ENCODE measurements at places on chromosomes 2 and 18.
A peak's percentile ranks its signal among the peaks of the same experiment; 100 is the strongest.

- H3K27ac ChIP-seq = no peak overlapping the region
- H3K27me3 ChIP-seq = peaks cover 11% of the 10 kb centered on the region
- no peaks in the 10 kb centered on the region for H3K4me1 ChIP-seq
- no peak overlapping the region for H3K4me3 ChIP-seq
- DNase-seq = no peak
- H3K36me3 ChIP-seq = no peaks in the 10 kb centered on the region
Measured at GRCh38 chr2:100655936-100656534, 93.2 kb downstream of the PDCL3 start.

DNA sequence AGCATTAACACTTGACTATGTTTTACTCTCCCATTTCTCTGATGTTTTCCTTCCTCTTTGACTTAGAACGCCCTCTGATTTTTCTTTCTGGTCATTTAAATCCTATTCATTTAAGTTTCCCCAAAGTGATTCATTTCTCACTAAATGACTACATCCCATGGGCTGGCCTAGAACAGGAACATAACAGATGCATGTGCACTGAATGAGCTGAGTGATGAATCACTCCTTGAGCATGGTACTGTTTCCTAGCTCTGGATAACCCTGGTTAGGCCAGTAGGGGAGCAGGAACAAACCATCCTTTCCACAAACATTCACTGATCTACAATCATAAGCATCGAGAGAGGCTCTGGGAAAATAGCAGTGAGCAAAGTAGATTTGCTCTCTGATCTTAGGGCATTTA, 221.9 kb upstream of the SETBP1 start:
- no peaks in the 10 kb centered on the region for H3K36me3 ChIP-seq
- H3K27me3 ChIP-seq = peaks cover 1% of the 10 kb centered on the region
- no peak overlapping the region for H3K27ac ChIP-seq
- H3K4me1 ChIP-seq = no peaks in the 10 kb centered on the region
- DNase-seq = no peak

GRCh38 chr2:108301558-108301957, 12.9 kb downstream of the SULT1C2 start:
- DNase-seq = no peak
- H3K27me3 ChIP-seq = peaks cover 3% of the 10 kb centered on the region
- no peaks in the 10 kb centered on the region for H3K36me3 ChIP-seq
- no peaks in the 10 kb centered on the region for H3K4me1 ChIP-seq

- H3K4me1 ChIP-seq = no peaks in the 10 kb centered on the region
- no peaks in the 10 kb centered on the region for H3K27me3 ChIP-seq
- H3K36me3 ChIP-seq = peaks cover 40% of the 10 kb centered on the region
- no peak for DNase-seq
- H3K27ac ChIP-seq = no peak overlapping the region
- no peak overlapping the region for H3K4me3 ChIP-seq
Measured at GRCh38 chr2:7972670-7973069, 709.2 kb upstream of the ID2 start.

- H3K4me3 ChIP-seq = no peak overlapping the region
- no peaks in the 10 kb centered on the region for H3K36me3 ChIP-seq
- peak overlapping the region; percentile 5 for H3K27ac ChIP-seq
- H3K4me1 ChIP-seq = peaks cover 8% of the 10 kb centered on the region
Measured at GRCh38 chr18:8602040-8602439, 7.2 kb upstream of the RAB12 start.

DNA sequence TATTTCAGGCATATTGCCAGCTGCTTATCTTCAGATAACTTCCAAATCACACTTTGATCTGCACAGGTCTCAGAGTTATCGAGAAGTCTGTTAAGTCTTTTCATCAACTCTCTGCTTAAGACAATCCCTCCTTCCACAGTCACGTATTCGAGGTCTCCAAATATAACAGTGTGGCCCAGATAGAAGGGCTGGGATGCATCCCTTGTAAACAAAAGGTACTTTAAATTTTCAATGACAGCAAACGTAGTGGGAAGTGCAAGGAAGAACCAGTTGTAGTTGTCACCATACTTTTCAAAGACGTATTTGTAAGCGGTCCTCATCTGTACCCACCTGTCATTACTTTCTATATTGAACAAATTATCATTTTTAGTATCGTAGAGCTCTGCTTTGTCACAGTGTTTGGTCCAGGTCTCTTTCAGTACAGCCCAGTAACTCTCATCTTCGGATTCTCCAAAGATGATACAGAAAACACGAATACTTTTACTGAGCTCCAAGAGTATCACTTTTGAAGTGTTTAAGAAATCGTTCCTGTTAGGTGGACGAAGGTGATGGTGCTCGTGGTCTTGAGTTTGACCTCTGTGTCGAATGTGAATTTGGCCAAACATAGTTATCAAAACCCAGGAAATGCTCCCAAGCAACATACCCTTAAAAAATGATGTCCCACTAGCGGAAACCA, 445 bp downstream of the C1GALT1C1L start:
- no peaks in the 10 kb centered on the region for H3K36me3 ChIP-seq
- peaks cover 1% of the 10 kb centered on the region for H3K4me1 ChIP-seq
- peak overlapping the region; percentile 52 for H3K4me3 ChIP-seq
- peaks cover 2% of the 10 kb centered on the region for H3K27me3 ChIP-seq

DNA sequence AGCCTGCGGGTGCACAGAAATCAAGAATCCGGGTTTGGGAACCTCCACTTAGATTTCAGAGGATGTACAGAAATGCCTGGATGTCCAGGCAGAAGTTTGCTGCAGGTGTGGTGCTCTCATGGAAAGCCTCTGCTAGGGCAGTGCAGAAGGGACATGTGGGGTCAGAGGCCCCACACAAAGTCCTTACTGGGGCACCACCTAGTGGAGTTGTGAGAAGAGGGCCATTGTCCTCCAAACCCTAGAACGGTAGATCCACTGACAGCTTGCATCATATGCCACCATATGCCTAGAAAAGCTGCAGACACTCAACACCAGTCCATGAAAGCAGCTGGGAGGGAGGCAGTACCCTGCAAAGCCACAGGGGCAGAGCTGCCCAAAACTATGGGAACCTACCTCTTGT, 833.0 kb downstream of the TMEM182 start:
- H3K27ac ChIP-seq = no peak overlapping the region
- H3K27me3 ChIP-seq = peaks cover 2% of the 10 kb centered on the region
- DNase-seq = no peak
- H3K4me1 ChIP-seq = no peaks in the 10 kb centered on the region

GRCh38 chr2:112164876-112165275, 26.7 kb downstream of the FBLN7 start:
- H3K27me3 ChIP-seq = peaks cover 2% of the 10 kb centered on the region
- H3K36me3 ChIP-seq = no peaks in the 10 kb centered on the region
- DNase-seq = no peak
- no peak overlapping the region for H3K4me3 ChIP-seq
- H3K4me1 ChIP-seq = peaks cover 32% of the 10 kb centered on the region
- no peak overlapping the region for H3K27ac ChIP-seq

DNA sequence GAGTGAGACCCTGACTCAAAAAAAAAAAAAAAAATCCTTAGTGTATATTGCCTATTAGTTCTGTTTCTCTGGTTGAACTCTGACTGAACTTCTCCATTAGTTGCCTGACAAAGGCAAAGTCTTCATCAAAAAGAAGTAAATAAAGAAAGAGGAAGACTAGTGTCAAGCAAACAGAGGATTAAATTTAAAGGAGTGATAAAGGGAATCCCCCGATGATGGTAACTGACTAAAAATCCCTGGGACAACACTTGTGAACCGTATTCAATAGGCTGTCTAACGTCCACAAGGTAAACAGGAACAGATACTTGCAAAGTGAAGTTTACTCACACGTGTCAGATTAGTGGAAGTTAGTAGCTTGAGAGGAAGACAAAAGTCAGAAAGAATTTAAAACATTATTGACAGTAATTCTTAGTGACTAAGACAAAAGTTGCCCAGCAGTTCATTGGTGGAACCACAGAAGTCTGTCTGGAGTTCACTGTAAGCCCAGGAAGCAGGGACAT, 26.2 kb upstream of the SPOPL start:
- peaks cover 7% of the 10 kb centered on the region for H3K27me3 ChIP-seq
- H3K36me3 ChIP-seq = no peaks in the 10 kb centered on the region
- H3K27ac ChIP-seq = no peak overlapping the region
